COLO829 (cell line): ENCODE measurements at places on chromosomes 6 and 20.

- no peak for DNase-seq
These were observed 842.1 kb upstream of the ADGRB3 start for GRCh38 chr6:67792996-67793395.

GRCh38 chr6:40541556-40542174, 45.5 kb downstream of the LRFN2 start:
- no peak for DNase-seq

DNA sequence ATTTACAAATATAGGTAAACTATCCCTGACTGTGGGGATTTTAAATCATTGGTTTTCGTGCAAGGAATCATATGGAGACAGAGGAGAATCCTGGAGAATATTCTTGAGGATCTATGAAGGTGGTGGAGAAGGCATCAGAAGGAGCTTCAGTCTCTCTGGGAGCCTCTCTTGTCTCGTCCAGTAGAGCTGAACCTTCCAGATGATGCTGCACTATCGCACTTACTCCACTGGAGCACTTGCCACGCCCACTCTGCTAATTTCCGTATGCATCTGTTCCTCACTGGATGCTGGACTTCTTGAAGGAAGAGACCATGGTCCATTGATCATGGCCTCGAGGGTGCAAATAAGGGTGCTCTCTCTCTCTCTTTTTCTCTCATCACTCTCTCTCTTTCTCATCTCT, 36.8 kb downstream of the C6orf118 start:
- DNase-seq: no peak

- DNase-seq: no peak
These were observed 70.0 kb downstream of the NRSN1 start for GRCh38 chr6:24195836-24196597.

- no peak for DNase-seq
These were observed 4.7 kb downstream of the ECT2L start for GRCh38 chr6:138800377-138801150.

- DNase-seq: no peak
These were observed 36.0 kb upstream of the PLN start for GRCh38 chr6:118511930-118512715.

DNA sequence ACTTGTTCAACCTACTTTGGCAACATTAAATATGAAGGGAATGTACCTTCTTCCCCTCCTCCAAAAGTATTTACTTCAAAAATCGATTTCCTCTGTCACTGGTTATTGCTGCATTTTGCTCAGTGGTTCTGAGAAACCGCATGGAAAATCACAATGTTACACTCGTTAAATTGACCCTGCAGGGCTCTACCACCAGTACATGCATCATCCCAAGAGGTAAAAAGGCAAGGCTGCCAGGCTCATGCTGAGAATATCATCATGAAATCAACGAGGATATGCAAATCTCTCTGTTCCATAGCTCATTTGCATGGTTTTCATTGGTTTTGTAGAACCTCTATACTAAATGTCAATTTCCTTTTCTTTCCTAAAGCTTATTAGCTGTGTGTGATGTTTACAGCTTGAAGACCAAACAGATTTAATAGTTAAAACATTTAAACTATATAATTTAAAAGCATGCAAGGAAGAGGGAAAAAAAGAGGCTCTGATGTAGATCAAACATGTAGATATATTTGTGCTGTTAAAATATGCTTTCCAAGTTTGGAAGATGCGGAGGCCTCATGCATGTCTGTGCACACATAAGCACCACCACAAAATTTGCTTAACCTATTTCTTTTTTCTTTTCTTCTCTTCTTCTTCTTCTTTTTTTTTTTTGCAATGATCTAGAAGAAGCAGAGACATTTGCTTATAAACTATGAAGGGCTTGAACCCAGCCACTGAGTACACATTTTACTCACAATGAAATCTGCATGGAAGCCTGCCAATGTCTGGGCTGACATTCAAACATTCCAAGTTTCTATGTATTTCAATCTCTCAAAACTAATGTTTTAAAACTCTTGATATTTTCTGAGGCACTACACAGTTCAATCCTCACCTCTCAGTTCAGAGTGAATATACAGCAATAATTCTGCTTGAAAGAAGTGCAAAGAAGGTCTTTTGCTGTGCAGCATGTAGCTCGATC, 194.0 kb downstream of the GMPR start:
- no peak for DNase-seq

DNA sequence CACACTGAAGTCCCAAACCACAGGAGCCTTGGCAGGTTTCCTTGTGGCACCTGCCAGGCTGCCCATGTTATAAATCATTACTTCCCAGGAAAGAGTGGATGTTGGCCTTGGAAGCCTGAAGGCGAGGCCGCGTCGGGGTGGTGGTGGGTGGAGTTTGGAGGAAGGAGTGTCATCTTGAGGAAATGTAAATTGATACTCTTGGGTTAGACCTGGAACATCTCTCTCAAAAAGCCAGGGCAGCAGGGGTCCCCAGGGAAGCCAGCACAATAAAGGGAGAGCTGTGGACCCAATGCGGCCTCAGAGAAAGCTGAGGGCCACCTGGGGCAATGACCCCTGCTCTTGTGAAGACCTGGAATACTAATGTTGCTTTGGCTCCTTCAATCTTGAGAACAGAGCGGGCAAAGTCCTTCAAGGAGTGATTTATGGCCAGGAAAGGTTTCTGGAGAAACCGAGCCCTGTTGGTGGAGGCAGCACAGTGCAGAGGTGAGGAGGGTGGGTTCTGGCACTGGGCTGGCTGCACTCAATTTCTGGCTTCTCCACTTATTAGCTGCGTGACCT, 26.3 kb upstream of the TRAF3IP2 start:
- no peak for DNase-seq

DNA sequence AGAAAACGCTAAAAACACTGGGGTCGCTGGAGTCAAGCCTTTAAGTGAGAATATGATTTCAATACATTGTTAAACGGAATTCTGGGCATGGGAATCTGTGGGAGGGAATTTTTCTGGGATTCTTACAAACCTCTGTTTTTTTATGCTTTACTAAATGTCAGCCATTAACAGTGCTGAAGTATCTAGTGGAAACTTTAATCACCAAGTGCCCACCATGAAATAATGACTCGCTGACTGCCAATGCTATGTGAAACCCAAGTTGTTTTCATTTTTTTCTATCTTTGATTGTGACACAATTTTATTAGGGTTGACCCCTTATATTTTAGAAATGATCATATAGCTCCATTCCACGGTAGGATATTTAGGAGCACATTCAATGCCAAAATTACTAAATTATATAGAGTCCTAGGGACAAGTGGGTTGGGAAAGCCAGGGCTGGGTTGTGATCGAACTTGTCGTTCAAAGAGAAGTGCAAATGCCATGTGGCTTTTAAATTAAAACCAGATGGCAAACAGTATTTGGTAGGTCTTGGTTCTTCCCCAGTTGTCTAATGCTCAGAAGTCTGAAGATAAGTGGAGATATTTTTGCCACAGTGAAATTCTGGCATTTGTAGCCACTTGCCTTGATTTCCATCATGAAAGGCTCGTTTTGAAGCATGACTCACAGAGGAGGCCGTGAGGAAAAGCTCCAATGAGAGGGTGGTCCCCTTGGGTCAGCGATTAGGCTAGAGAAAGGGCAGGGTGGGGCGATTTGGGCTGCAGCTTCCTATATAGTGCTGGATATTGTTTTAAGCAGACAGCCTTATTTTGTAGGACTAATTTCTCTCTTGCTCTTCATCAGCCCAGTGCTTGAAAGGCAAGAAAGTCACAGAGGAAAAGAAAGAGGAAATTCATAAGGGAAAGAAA, 254.4 kb upstream of the JAG1 start:
- no peak for DNase-seq
